ENCODE measurements at places on chromosomes 2 and 18. TPM values are rescaled to one million over a fixed set of nuclear protein-coding genes. Genes with fewer than 3 reads are reported as not detected.

Gene LYPD1
- total RNA-seq: 0.48 TPM

DNA sequence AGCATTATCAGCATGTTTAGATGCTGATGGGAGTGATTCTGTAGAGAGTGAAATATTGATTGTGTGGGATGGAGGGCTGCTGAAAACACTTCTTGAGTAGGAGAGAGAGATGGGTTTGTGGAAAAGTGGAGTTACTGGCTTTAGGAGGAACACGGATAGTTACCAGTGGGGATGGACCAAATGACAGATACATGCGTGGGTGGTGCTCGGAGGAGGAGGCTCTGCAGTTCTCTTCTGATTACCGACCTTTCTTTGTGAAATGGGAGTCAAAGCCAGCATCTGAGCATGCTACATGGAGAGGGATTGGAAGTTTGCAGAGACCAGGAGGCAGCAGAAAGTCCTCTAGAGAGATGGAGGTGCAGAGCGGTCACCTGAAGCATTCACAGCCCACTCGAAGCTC lies 26.3 kb downstream of the RNF144A start:
- no peak for DNase-seq

DNA sequence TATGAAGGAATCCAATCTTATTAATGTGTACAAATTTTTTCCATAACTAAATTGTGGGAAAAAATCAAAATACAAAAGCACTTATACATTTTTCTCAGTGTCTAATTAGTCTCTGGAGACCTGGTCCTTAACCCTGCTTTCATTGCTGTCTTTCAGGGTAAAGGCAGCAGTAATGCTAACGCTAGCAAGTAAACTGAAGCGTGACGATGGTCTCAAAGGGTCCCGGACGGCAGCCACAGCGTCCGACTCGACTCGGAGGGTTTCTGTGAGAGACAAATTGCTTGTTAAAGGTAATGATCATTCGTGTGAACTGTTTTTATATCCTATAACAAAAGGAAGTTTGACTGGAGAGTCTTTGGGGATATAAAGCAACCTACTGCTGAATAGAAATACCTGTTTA lies 6.1 kb downstream of the UBE2F start:
- DNase-seq: no peak

DNA sequence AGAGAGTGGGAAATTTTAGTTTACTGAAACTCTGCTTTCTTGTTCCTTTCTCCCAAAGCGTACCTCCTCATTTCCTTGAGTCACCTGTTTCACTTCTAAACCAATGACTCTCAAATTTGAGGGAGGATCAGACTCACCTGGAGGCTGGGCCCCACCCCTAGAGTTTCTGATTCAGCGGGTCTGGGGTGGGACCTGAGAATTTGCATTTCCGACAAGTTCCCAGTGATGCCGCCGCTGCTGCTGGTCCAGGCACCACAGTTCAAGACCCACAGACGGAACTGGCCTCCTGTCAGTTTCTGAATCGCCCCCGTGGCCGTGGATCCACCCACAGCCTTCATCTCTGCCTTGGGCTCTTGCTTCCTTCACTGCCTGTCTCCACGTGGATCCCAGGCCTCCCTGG lies 44.9 kb upstream of the PELI1 start:
- DNase-seq: no peak

GRCh38 chr2:239580199-239580527 lies 179.3 kb upstream of the HDAC4 start:
- DNase-seq: no peak

- no peak for DNase-seq
These were observed 1.0 kb upstream of the PPP1CB start for GRCh38 chr2:28750316-28751251.

Data from breast epithelium (tissue), 4 donors.